Right lung (tissue), 10 donors: ENCODE measurements at places on chromosomes 1 and 21.

- DNase-seq, result no peak
Observed at GRCh38 chr1:194047206-194047605, 860.8 kb upstream of the B3GALT2 start.

DNA sequence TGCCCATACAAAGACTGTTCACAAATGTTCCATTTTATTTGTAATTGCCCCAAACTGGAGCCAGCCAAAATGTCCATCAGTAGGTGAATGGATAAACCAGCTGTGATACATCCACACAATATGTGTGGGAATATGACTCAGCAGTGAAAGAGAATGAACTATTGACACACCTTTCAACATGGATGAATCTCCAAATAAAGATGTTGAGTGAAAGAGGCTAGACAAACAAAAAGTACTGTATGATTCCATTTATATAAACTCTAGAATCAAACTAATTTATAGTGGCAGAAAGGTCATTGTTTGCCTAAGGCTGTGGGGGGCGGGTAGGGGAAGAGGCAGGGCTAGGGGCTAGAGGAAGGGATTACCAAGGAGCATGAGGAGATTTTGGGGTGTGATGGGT is 4.5 kb downstream of the DHCR24 start:
- no peak for DNase-seq

- DNase-seq, result no peak
Observed at GRCh38 chr21:17763288-17764037, 55.7 kb downstream of the C21orf91 start.

- DNase-seq, result no peak
Observed at GRCh38 chr1:239428120-239428710, 41.8 kb downstream of the CHRM3 start.

GRCh38 chr1:246067432-246068216 is 439.5 kb downstream of the SMYD3 start:
- no peak for DNase-seq

GRCh38 chr1:9169601-9170137 is 40.8 kb upstream of the GPR157 start:
- no peak for DNase-seq

- peak; percentile 5 for DNase-seq
Observed at GRCh38 chr1:50929376-50929958, 30.6 kb downstream of the FAF1 start.

DNA sequence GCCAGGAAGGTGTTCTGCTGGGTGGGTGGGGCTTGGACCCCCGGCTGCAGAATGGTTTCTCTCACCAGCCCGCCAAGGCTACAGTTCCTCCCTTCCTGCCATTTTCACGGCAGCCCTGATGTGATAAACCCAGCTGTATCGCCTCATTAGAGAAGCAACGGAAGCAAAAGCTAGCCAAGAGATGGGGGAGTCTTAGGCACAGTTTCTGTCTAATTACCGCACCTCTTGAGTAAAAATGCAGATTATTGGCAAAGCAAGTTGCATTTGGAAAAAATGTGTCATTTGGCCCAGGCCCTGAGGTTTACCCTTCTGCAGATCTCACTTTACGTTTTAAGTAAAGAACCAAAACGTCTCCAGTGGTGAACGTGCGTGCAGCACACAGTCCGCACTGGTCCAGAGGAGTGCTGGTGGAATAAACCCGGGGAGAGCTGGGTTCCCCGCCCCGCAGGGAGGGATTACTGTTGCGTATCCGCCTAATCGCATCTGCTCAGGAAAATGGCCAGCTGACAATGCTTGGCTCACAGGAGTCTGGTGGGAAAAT is 109.9 kb downstream of the GALNT2 start:
- DNase-seq, result no peak

- no peak for DNase-seq
Observed at GRCh38 chr1:53871221-53871620, 18.4 kb downstream of the YIPF1 start.

DNA sequence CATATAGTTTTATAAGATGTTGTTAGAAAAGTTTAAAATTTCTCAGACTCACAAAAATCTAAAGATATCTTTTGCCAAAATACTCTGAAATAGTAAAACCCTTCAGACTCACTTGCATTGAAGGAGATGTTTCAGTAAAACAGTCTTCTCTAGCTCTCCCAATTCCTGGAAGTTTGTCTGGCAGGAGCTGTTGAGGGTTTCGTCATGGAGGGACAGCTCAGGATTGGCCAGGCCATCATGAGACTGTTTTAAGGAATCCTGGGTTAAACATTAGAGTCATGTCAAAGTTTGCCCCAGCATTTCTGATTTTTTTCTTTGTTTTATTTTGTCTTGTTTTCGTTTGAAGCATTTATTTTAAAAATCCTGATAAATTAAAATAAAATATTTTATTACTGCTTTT is 293.8 kb upstream of the PBX1 start:
- no peak for DNase-seq

GRCh38 chr1:997993-998744 is 1.7 kb downstream of the HES4 start:
- DNase-seq, result no peak

DNA sequence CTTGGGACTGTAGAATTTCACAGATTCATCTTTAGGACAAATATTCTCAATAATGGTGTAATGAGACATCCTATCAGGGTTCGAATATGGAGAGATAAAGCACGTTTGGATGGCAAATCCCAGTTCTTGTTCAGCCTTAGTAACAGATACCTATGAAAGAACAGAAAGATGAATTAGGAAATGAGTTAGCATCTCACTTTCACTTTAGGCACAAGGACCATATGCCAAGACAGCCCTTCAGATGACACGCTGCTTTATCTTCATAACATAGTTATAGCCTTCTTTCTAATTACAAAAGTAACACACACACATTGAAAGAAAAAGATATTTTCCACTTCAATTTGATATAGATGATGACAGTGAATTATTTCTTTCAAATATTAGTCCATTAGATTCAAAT is 173.6 kb downstream of the TGFBR3 start:
- DNase-seq, result no peak

DNA sequence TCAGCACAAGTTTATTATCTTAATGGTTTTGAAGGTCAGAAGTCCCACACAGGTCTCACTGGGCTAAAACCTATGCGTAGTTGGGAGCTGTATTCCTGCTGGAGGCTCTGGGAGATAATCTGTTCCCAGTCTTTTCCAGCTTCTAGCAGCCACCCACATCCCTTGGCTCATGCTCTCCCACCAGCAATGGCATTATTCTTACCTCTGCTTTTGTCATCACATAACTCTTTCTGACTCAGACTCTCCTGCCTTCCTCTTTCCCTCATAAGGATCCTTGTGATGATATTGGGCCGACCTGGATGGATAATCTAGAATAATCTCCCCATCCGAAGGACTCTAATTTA is 122.2 kb upstream of the PRDX6 start:
- no peak for DNase-seq

DNA sequence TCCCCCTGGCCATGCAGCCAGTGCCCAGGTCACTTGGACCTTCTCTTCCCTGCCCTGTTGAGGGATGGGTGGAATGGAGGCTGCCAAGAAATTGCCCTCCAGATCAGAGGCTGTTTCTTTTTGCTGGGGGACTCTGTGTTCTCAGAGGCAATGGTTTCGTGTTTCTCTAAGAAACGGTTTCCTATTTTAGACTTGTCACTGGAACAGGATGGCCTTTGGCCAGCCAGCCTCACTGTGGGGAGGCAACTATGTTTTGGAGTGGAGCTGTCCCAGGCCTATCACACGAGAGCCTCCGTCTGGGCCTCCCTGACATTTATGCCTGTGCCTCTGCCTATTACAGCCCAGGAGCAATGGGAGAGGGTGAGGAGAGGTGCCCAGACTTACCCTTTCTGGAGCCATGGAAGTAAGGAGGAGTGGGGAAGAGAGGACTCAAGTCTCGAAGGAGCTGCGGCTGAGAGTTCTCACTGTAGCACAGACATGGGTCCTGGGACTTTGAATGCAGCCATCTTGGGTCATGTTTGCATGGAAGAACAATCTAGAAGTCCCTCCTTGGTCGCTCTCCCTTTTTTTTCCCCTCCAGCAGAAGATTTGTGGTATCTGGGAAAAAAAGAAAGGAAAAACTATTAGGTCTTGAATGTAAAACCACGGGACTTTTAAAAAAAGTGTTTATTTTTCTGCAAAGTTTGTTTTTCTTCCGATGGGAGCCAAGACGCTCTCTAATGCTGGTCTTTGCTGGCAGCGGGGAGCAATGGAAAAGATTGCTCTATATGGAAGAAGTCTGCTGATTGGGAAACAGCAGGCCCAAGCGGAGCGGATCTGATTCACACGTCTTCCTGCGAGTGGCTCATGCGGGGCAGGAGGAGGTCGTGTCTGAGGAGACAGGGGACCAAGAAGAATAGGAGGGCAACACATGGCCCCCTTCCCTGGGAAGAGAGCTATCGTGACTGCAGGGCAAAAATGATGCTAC is 219.2 kb downstream of the FOXD2 start:
- DNase-seq, result no peak

GRCh38 chr21:28738882-28739281 is 253.8 kb downstream of the LTN1 start:
- no peak for DNase-seq

GRCh38 chr1:237386362-237387143 is 344.6 kb downstream of the RYR2 start:
- DNase-seq, result peak; percentile 21

DNA sequence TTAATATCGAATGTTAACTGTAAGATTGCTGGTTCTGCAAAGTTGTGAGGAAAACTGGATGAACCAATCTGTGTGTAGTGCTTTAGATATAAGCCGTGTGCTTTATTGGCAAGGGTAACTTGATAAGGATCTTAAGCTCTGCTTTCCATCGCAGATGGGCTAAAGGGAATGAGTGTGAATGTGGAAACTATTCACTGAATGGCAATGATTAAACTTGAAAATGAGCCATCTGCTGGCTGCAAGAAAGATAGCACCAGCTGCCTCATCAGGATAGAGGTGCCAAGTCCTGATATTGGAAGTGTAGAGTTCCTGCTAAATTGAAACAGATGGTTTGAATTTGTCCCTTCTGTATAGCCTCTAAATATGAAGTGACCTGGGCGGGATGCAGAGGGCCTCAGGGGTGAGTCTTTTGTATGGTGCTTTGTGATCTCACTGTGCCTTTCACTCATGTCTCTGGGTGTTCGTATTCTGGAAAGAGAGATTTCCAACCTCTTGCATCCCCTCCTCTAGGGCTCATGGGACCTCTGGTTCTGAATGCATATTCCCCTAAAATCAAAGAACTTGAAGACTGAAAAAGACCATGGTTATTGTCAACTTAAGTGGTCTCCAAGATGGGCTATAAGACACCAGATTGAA is 9.2 kb downstream of the FCRL3 start:
- DNase-seq, result no peak

GRCh38 chr21:28447462-28447861 is 545.2 kb downstream of the LTN1 start:
- no peak for DNase-seq

DNA sequence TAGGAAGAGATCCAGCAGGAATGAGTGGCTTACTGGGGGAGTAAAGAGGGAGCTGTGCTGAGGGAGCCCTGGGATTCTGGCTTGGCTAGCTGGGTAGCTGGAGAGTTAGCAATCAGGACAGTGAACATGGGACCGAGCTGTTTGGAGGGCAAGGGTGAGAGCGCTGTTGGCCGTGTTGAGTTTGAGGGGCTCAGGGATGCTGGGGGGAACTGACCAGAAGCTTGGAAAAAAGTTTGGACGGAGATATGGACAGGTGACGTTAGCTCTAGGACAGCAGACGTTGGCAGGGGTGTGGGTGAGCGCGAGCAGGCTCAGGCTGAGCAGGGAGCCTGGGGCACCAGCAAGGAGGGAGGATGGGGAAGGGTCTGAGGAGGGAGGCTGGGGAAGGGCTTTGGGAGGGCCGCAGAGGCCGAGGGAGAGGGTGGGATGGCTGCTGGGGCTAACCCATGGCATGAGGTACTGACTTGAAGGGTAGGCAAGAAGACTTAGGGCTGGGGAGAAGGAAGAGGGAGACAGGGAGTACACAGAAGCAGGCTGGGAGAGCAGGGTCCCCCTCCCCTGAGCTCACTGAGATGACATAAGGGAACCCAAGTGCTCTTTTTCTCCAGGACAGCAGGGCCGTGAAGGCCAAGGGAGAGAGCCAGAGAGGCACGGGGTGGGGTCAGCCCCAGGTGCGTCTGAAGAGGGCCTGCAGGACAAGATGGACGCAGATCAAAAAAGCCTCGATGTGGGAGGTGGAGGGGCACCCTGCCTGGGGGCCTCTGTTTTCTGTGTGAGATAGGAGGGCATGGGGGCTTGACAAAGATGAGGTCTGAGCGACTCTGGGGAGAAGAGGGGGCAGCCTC is 8.2 kb downstream of the SH2D2A start:
- DNase-seq, result no peak

DNA sequence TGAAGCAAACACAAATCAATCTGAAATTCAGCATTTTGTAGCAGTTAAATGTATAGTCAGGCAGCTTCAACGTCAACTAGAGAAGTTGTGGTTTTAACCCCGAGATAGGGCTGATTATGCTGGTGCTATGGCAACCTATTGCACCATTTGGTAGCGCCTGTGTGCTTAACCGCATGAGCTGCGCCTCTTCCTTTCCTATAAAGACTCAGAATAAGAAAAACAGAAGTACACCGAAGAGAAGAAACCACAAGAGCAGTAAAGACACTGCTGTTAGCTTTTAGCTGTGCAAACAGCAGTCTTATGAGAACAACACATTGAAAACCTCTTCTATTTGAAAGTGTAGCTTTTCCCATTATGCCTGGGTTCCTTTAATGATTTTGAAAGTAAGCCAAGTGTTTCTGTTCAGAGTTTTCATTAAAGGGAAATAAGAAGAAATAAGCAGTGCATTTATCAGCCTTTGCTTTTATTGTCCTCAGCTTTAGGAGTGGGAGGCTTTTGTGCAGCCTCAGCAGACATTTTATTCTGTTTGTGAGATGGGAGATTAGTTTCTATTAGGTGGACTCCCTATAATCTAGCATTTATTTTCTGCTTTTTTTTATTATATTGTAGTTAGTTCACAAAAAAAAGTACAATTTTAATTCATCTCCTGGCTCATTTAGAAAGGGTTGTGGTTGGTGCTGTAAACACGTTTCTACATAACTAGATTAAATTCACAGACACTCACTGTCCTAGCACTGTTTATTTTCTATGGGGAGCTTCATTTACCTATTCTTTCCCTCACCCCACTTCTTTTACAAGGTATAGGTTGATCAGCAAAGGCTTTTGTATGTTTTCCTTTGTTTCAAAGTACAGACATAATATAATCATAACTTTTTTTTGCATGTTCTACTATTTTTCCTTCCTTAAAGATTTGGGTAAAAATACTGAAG is 43.3 kb downstream of the PTPRC start:
- DNase-seq, result peak; percentile 73

GRCh38 chr1:38672692-38673091 is 186.9 kb downstream of the RRAGC start:
- no peak for DNase-seq

DNA sequence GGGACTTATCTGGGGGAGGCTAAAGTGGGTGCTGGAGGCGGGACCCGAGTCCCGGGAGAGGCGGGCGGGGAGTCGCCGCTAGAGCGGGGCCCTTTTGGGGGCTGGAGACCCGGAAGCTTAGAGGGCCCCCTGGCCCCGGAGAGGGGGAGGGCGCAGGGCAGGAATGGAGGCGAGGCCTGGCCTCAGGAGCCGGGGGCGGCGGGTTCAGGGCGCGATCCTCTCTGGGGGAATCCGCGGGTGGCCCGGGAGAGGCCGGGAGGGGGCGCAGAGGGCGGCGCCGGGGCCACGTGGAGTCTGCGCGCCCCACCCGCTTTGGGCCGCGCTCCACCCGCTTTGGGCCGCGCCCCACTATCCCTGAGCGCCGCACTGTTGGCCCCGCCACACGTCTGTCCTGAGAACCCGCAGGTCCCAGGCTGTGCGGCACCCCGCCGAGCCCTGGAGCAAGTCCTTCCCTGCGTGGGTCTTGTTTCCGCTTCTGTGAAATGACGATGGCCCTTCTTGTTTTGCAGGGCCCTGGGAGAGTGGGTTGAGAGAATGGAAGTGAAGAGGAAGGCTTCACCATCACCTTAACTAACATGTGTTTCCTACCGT is 84.4 kb downstream of the NKAIN1 start:
- DNase-seq, result peak; percentile 62

- DNase-seq, result no peak
Observed at GRCh38 chr21:14553422-14553821, 7.3 kb upstream of the SAMSN1 start.
